ENCODE measurements at places on chromosomes 16 and 17.

- DNase-seq = no peak
These were observed 7.1 kb upstream of the PSMD3 start for GRCh38 chr17:39973496-39973895.

DNA sequence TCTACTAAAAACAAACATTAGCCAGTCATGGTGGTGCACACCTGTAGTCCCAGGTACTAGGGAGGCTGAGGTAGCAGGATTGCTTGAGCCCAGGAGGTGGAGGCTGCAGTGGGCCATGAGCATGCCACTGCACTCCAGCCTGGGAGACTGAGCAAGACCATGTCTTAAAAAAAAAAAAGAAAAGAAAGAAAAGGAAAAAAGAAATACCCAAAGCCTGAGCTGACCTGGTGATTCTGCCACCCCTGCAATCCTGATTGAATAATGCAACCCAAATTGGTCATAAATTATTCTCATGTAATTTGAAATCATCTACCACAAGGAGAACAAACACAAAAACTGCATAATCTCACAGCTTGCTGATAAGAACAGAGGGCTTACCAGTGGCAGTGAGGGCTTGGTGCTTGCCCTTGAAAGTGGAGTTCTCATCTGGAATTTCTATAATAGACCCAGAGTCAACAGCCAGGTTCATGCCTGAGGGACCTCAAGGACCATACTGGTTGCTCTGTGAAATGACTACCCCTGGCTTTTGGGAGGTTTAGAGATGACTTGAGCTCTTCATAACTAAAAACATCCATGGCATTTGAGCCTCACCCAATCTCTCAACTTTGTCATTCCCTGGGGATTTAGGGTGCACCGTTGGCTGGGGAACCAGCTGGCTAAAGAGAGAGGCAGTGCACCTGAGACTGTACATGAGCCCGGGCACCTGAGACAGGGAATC is 35.4 kb upstream of the TMC5 start:
- no peak for DNase-seq

DNA sequence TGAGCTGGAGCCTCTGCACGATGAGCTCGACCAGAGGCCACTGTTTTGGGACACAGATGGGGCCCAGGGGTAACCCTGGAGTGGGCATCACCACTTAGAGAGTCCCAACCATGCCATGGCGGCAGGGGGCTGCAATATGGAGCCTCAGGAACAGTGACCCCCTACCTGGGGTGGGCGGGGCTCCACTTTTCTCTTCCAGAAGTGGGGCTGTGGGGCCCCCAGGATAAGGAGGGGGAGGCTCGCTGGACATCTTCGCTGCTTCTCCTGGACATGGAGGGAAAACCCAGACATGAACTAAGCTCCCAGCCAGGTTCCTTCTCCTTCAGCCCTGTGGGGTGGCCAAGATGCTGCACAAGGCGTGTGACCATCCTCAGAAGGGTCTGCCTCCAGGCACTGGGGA is 24.7 kb downstream of the CDIP1 start:
- DNase-seq = no peak

DNA sequence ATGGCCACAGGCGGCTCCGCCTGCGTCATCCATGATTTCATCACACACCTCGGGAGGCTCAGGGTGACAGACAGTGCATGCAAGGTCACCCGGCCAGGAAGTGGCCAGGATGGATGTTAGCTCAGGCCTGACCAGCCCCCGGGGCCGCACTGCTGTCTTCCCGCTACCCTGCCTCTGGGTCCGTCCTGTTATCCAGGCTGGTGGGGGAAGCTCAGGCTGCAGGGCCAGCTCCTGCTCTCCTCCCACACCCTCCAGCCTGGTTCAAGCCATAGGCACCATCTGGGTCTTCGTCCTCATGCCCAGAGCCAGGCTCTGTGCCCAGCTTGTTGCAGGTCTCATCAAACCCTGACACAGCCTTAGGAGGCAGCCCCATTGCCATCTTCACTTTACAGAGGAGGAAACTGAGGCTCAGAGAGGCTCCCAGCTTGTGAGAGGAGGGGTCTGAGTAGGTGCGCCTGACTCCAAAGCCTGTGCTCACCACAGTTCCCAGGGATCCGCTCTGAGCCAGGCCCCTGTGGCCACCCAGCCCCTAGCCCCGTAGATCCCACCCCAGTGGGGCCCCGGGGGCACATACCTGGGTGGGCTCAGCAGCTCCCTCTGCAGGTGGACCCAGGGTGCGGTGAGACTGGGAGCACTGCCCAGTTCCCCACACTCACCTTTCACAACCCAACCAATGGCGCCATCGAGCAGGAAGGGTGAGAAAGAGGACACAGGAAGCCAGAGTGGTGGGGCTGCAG is 412 bp upstream of the ADGRG3 start:
- DNase-seq = no peak

GRCh38 chr17:75640556-75641119 is 7.4 kb downstream of the SMIM5 start:
- DNase-seq = no peak

GRCh38 chr16:70430667-70431536 is 8.0 kb downstream of the ST3GAL2 start:
- no peak for DNase-seq

GRCh38 chr17:63838631-63839171 is 3.8 kb downstream of the SMARCD2 start:
- no peak for DNase-seq

GRCh38 chr17:4632581-4632920 is 8.9 kb downstream of the ALOX15 start:
- no peak for DNase-seq

DNA sequence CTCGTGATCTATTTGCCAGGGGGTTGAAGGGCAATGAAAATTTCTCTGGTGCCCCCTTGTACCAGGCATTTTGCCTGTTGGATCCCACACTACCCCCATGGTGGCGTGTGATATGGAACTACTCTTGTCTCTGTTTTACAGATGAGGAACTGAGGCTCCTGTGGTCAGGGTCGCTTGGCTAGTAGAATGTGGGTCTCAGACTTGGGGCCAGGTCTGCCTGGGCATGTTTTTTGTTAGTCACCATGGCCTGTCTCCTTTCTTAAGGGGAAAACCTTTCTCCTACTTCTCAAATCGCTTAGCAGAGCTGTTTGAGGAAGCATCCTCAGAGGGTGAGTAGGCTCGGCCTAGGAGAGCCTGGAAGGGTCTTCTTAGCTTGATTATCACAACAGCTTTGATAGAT is 51.2 kb downstream of the CLEC16A start:
- DNase-seq = no peak

DNA sequence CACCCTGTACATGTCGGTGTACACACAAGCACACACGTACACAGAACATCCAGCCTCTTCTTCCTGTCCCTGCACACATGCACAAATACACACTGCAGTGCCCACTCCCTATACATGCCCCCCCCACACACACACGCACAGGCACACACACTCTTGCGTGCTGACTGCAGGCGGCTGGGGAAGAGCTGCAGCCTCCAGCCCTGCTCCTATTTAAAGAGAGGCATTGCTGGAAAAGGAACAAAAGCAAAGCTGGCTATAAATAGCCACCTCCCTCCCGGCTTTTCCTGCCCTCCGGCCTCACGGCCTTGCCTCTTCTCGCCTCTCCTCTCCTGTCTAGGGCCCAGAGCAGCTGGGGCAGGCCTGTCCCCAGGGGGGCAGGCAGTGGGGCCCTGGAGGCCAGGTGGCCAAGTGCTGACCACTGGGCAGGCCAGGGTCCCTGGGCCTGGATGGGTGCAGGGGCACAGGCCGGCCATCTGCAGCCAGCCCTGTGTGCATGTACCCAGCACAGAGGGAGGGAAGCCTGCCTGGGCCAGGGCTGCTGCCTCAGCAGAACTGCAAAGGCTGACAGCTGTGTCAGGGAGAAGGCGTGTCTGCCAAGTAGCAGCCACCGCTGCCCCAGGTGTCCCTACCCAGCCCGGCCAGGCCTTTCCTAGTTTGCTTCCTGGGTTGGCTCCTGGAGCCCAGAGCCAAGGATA is 25.4 kb downstream of the RTN4RL1 start:
- DNase-seq = no peak

GRCh38 chr16:50861451-50861850 is 119.6 kb downstream of the CYLD start:
- no peak for DNase-seq

DNA sequence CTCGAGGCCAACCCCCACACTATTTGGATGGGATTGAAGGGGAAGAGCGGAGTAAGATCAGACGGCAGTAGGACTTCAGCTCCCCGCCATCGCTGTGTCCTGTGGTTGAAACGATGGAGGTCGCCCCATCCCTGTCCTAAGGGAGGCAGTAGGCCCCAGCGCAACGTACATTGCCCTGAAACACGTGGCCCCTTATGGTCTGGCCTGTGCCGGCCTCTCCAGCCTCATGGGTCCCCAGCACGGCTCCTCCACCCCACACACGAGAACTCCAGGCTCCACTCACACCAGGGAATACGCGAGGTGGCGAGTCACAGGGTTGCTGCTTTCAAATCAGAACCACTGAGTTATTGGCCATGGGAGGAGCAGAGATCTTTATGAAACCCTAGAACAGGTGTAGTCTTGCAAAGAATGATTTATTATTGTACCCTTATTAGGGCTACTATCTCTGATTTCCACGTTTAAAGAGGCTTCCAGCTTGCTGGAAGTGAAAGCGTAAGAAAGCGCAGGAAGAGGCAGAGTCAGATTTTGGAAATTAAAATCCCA is 669 bp upstream of the DCTPP1 start:
- no peak for DNase-seq

GRCh38 chr17:76171706-76172105 is 30.7 kb upstream of the FOXJ1 start:
- DNase-seq = no peak

DNA sequence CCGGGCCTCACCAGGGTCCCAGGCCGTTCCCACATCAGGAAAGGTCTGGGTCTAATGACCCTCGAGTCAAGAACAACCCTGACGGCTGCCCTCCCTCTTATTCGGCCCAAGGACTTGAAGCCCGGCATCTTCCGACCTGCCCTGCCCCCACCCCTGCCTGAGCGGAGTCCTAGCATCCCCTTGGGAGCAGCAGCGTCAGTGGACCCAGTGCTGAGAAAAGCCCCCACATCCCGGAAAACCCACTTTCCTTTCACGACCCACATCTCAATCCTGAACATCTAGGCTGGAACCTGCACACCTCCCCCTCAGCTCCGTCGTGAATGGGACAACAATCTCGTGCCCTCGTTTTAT is 769 bp downstream of the TMEM88 start:
- DNase-seq = no peak

DNA sequence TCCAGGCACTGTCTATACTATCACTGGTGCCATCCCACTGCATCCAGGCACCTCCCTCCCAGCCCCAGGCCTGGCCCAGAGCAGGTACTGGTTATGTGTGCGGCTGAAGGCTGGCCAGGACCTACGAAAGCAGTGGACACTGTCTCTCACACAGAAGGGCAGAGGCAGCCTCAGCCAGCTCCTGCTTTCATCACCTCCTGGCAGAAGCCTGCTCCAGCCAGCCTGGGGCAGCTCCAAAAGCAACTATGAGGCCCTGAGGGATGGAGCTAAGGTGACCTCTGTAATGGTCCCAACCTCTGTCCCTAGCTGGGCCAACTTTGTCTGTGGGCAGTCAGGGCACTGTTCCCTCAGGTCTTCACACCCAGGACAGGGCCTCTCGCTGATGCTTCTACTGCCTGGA is 18.8 kb downstream of the HSD11B2 start:
- no peak for DNase-seq

DNA sequence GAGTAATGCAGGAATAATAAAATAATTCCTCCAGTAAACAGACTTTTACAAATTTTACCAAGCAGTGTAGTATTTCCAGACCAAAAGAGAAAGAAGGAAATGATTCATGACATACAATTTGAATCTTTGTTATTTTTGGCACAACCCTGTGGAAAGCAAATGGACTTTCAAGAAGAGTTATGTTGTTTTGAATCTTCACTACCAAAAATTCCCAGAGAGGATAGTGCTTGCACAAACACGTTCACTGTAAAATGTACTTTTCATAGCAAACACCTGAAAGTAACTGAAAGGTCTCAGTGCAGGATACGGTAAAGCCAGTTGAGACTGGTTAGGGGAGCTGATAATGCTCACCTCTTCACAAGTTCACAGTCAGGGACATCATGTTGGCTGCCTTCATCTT is 107.1 kb downstream of the USP22 start:
- DNase-seq = no peak

GRCh38 chr17:57644326-57644725 is 100.8 kb downstream of the CCDC182 start:
- DNase-seq = no peak

DNA sequence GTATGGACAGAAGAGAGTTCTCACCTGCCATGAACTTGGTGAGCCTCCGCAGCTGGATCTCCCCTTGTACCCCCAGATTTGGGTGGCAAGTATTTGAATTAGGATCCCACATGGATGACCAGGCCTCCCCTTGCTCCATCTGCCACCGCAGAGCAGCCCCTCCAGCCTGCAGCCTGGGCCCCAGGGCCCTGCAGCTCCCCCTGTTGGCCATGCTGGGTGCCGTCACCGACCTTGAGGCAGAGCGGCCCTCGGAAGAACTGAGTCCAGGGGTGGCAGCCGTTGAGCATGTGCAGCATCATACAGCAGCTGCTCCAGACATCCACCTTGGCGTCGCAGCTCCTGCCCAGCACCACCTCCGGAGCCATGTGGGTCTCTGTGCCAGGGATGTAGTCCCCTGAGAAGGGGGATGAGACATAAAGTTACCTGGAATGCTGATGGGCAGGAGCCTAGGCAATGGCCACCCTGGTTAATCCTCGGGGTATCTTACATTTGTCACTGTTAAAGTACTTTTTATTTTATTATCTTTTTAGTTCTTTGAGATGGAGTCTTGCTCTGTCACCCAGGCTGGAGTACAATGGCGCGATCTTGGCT is 9.0 kb upstream of the SPATA32 start:
- no peak for DNase-seq

DNA sequence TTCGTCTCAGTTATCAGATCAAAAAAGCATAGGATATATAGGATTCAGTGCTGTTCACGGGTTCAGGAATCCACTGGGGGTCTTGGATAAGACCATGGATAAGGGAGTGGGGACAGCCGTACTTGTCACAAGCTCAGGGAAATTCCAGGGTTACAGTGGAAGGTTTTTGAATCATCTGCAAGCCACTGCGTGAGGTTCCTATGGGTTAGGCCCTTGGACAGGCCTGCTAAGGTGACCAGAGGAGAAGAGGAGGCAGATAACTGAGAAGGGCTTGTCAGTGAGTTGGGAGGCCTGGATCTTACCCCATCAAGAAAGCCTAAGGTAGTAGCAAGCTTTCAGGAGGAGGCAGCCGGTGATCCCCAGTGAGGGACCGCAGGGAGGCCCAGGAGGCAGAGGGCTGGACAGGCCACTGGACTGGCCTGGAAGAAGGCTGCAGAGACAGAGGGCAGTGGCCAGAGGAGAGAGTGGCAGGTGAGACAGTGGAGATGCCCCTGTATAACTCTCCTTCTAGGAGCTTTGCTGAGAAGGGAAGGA is 27.3 kb downstream of the NGFR start:
- no peak for DNase-seq

DNA sequence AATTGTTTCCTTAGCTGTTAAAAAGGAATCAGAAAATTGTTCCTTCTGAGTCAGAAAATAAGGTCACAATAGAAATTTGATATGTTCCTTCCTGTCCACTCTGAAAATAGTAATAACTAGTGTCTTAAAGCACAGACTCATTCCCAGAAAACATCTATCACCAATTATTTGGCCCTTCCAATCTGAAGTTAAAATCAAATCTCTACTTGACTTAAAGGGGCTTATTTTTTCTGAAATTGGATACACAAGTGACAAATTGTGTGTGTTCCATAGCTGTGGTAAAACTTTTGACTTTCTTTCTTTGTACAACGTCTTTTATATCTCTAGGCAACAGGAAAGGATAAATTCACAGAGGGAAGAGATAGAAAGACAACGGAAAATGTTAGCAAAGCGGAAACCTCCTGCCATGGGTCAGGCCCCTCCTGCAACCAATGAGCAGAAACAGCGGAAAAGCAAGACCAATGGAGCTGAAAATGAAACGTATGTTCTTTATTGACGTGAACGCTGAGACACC is 54.5 kb upstream of the MRC2 start:
- DNase-seq = no peak
